Hematopoietic multipotent progenitor cell (in vitro differentiated cells): ENCODE measurements at places on chromosomes 16 and 17.

GRCh38 chr16:30481381-30481780 lies 8.8 kb downstream of the ITGAL start:
- no peak for DNase-seq

DNA sequence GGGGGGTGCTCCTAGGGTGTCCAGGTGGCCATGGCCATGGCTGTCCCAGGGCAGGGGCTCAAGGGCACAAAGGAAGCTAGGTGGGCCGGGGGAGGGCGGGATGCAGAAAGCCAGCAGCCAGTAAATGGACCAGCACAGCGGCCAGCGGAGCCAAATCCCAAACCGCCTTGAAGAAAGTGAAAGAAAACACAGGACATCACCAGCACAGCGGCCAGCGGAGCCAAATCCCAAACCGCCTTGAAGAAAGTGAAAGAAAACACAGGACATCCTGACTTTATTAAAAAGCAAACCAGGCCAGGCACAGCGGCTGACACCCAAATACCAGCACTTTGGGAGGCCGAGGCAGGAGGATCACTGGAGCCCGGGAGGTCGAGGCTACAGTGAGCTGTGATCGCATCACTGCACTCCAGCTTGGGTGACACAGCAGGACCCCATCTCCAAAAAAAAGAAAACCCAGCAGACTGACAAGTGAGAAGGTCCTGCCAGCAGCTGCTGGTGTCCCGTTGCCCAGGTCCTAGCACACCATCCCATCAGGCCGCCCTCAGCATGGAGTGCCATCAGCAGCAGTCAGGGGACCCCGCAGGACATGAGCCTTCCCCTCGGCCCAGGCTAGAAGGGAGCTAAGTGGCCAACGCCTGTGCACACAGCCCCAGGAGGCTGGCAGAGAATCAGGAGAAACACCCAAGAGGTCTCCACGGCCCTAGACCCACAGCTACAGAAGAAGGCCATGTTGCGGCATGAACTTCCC lies 17.0 kb downstream of the SLC38A10 start:
- DNase-seq: no peak

- no peak for DNase-seq
These were observed 67.5 kb upstream of the BRD7 start for GRCh38 chr16:50436271-50436670.

GRCh38 chr17:38798614-38799500 lies 499 bp downstream of the PIP4K2B start:
- peak; percentile 71 for DNase-seq

DNA sequence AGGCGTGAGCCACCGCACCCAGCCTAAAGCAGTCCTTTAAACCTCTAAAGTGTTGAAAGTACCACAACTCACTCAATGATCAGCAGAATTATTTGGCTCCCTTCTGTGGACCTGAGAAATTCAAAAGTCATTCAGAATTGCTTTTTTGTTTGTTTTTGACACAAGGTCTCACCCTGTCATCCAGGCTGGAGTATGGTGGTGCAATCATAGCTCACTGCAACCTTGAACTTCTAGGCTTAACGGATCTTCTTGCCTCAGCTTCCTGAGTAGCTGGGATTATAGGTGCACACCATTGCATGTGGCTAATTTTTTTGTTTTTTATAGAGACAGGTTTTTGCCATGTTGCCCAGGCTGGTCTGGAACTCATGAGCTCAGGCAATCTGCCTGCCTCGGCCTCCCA lies 44.3 kb downstream of the TRAF4 start:
- DNase-seq: no peak

- peak; percentile 85 for DNase-seq
These were observed 906 bp downstream of the RBL2 start for GRCh38 chr16:53435066-53435688.

DNA sequence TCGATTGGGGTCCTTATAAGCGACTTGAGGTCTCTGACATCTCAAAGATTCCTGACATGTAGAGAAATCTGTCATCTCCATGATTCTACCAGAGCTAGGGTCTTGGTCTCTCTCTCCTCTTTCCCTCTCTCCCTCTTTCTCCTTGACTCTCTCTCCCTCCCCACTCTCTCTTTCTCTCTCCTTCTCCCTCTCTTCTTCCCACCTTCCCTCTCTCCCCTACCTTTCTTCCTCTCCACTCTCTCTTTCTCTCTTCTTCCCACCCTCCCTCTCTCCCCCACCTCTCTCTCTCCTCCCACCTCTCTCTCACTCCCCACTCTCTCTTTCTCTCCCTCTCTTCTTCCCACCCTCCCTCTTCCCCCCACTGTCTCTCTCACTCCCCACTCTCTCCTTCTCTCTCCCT lies 32.6 kb downstream of the B4GALNT2 start:
- no peak for DNase-seq
